Fibroblast of skin of scalp (primary cell): ENCODE measurements at places on chromosomes 11 and 22.
A peak's percentile ranks its signal among the peaks of the same experiment; 100 is the strongest.

GRCh38 chr11:130858215-130858614 lies 58.1 kb downstream of the SNX19 start:
- no peak for DNase-seq

DNA sequence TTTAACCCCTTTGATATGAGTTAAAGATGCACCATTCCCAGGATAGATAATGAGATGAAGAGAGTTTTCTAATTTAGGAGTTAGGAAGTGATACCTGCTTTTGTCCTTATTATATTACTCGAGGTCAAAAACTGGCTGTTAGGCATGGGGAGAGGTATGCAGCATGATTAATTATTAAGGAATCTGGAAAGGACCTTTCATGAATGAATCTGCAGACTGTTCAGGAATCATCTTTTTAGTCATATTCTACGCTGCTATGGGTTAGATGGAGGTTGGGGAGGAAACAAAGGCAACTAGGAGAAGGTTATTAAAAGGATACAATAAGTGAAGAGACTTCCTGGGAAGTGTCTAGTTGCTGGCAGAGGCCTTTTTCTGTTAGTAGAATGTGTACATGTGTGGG lies 492.4 kb upstream of the CCDC90B start:
- no peak for DNase-seq

- peak; percentile 73 for DNase-seq
These were observed 32.5 kb downstream of the PLEKHA7 start for GRCh38 chr11:16981651-16982194.

GRCh38 chr11:548700-549603 lies 11.6 kb downstream of the LMNTD2 start:
- DNase-seq, result no peak

GRCh38 chr11:123231777-123232176 lies 36.7 kb upstream of the CLMP start:
- DNase-seq, result peak; percentile 51

DNA sequence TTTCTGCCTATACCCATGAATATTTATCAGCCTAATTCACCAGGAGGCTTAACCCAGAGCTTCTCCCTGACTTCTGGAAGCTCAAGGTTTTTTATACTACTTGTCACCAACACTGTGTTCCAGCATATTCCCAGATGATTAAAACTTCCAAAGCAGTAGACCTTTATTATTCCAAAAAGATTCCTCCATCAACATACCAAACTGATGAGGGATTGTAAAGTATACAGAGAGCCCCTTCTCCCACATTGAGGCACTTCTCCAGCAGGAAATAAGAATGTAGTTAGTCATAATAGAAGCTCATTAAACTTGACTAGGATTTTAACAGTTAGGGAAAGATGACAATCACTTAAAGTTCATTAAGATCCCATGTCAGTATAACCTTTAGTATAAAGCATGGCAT lies 51.4 kb upstream of the CEP126 start:
- peak; percentile 95 for DNase-seq

DNA sequence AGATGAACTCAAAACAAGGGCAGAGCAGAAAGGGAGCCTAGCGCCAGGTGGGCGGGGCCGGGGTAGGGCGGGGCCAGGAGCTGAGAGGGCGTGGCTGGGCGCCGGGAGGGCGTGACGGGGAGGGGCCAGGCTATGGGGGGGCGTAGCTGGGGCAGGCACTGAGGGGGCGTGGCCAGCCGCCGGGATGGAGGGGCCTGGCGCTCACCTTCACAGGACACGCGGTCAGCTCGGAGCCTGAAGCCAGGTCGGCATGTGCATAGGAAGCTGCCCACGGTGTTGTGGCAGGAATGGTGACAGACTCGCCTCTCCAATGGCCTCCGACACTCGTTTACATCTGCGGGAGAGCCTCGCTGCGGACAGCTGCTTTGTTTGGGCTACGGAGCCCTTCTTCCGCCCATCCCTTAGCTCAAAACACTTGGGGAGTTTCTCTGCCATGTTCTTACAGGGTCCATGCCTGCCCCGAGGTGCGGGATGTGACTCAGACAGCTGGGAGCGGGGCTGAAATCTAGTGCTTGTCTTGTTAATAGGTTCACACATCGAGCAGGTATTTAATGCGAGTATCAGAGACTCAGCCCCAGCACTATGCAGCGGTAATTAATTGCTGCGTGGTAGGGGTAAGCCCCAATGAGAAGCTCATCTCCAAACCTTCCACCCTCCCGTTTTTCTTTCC lies 13.4 kb downstream of the VWCE start:
- peak; percentile 24 for DNase-seq

DNA sequence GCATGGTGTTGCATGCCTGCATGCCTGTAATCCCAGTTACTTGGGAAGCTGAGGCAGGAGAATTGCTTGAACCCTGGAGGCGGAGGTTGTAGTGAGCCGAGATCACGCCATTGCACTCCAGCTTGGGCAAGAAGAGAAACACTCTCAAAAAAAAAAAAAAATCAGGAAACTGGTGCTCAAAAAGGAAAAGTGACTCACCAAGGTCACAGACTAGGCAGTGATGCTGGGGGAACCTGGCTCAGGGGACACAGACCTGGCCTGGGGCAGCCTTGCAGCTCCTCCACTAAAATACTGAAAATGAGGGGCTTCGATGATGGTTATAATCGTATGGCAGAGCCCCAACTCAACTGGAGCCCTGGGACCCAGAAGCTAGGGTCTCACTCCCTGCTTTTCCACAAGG lies 8.1 kb upstream of the SLC35E4 start:
- no peak for DNase-seq

DNA sequence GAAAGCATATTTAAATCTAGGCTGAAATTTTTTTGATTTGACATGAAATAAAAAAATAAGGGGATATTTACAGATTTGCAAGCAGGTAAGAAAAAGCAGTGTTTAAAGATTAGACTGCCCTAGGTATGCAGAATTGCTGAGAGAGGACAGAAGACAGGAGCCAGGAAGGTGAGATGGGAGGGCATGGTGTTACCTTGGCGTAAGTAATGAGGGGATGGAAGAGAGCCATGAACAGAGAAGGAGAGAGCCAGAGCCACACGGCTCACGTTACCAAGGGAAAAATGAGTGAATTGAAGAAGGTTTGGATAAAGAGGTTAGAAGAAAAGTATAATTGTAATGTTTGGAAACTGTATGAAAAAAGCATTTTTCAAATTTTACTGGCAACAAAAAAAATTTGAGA lies 904.3 kb downstream of the OPCML start:
- no peak for DNase-seq

- peak; percentile 86 for DNase-seq
These were observed 3.8 kb upstream of the LRRC74B start for GRCh38 chr22:21041937-21042336.

DNA sequence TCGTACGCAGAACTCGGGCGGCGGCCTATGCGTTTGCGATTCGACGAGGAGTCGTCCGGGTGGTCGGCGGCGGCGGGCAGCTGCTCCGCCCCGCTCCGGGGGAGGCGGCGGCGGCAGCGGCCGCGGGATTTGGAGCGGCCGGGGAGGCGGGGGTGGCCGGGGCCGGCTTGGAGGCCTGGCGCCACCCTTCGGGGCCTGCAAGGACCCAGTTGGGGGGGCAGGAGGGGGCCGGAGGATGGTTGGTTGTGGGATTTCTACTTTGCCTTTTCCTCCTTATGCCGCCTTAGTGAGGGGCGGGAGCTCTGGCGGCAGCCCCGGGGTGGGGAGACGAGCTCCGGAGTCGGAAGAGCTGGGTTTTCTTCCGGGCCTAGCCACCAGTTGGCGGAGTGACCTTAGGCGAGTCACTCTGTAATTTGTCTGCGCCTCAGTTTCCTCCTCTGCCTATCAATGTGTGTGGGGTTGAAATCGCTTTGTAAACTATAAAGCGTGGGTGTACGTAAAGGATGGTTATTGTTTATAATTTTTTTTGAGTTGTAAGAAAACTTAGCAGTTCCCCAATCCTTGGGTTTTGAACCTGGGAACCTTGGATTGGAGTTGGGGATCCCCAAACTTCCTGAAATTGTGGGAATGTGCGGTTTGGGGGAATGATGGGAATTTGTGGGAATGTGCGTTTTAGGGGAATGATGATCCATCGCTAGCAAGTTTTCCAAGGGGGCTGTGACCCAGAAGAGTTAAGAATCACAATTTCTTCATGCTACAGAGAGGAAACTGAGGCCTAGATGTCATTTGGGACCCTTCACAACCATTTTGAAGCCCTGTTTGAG lies 679 bp downstream of the TUG1 start:
- DNase-seq, result peak; percentile 53

GRCh38 chr22:20750461-20751184 lies 23.3 kb upstream of the SERPIND1 start:
- peak; percentile 83 for DNase-seq

DNA sequence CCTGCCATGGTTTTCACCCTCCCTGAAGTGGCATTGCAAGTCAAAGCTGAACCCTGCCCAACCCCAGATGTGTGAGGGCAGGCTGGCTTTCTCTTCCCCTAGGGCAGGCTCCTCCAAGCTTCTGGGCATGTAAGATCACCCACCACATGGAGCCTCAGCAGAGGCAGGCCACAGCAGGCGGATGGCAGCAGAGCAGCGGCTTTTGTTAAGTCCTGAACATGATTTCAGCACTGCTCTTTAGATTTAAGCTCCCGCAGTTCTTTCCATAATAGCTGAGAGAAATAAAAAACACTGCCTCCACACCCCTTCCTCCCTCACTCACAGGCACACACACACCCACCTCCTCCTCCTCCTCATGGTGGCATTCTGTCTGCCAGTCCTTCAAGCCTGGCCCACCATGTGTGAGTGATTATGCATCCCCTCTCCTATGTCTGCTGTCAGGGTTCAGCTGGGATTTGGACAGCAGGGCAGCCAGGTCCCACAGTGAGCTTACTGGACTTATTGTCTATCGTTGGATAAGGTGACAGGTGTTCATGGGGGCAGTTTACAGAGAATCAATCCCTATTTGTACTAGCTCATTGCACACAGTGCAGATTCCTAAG lies 5.0 kb upstream of the NTM start:
- DNase-seq, result no peak

GRCh38 chr11:19493446-19494213 lies 219.0 kb upstream of the NAV2 start:
- DNase-seq, result no peak

- no peak for DNase-seq
These were observed 39.7 kb upstream of the GALNT18 start for GRCh38 chr11:11661326-11662040.

DNA sequence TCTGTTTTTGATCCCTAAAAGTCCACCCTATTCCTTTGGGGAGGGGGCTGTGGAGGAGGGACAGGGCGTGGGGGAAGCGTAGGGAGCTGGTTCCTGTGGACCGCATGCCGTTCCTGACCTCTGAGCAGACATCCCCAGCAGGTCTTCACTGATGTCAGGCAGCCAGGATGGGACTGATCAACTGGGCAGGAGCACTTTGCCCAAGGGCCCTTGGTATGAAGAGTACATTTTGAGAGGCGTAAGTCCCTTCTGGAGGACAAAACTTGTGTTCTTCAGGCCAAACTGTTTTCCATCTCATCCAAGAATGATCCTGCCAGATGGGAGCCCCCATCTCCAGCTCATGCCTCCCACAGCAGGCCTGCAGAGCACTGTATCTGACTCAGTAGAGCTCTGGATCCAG lies 80.9 kb upstream of the NARS2 start:
- no peak for DNase-seq

DNA sequence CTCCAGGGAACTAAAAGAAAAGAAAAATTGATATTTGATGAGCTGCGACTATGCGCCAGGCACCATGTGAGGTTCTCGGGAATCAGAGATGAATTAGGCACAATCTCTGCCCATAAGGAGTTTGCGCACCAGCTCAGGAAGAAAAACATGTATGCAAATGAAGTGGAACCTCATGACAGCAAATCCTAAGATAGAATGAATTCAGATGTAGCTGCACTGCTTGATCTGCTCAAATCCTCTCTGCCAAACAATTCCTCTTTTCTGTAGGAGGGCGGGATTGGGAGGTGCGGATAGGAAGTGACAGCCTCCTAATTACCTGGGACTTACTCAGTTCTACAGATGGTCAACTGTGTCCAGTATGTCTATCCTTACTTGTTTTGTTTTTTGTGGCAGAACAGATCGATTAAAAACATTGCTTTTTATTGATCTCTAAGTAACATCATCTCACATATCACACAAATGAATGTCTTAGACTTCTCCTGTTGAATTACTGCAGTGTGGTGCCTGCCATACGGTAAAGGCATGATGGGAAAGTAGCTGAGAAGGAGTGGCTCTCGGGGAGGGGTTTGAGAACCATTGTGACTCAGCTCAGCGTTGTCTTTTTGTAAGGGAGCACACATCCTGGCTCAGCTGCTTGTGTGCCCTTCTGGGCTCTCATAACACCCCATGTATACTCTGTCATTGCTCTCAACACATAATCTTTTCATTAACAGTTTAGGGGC lies 13.9 kb downstream of the CRTAM start:
- peak; percentile 47 for DNase-seq

DNA sequence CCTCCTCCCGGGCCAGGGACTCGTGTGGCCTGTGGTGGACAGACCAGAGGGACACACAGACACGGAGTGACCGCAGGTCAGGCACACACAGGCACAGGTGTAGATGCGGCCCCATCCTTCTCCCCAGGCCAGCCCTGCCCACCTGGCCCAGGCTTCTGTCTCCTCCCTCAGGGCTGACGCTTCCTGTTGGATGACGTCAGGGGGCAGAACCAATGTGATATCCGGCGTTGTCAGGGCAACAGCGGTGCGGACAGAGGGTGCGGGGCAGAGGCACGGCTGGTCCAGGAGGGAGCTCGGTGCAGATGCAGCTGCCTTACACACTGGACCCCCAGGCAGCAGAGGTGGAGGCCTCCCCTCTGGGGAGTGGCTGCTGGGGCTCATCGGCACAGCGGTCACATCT lies 2.9 kb upstream of the TUBGCP6 start:
- DNase-seq, result peak; percentile 45

GRCh38 chr11:93715797-93716396 lies 25.4 kb downstream of the TAF1D start:
- DNase-seq, result no peak

GRCh38 chr11:2752923-2753322 lies 53.1 kb upstream of the KCNQ1OT1 start:
- DNase-seq, result no peak

- DNase-seq, result no peak
These were observed 22.5 kb downstream of the ASCC2 start for GRCh38 chr22:29815580-29815979.

- no peak for DNase-seq
These were observed 27.6 kb downstream of the PLA2G6 start for GRCh38 chr22:38153821-38154562.

DNA sequence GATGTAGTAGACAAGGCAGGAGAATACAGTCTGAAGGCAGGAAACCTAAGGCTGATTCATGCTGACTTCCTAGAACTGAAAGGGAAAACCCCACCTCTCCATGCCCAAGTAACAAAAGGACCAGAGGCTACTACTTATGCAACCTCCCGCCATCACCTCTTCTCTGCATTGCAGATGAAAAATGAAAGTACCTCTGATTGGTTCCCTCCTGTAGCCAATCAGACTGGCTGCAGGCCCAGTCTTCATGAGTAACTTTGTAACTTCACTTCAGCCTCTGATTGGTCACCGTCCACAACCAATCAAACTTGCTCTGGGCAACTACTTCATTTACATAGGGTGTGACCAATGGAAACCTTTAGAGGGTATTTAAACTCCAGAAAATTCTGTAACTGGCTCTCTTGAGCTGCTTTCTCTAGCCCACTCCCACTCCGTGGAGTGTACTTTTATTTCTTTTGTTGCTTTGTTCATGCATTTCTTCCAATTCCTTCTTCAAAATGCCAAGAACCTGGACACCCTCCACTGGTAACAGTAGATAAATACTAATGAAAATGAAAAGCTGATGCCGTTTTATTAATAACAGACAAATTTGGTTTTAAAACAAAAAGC lies 5.2 kb upstream of the MAP6 start:
- DNase-seq, result peak; percentile 56
